Left lung (tissue), 14 donors: ENCODE measurements at places on chromosomes 11 and 22. TPM values are rescaled to one million over a fixed set of nuclear protein-coding genes. Genes with fewer than 3 reads are reported as not detected.

Gene SCGB2A2
- total RNA-seq, result not detected

DNA sequence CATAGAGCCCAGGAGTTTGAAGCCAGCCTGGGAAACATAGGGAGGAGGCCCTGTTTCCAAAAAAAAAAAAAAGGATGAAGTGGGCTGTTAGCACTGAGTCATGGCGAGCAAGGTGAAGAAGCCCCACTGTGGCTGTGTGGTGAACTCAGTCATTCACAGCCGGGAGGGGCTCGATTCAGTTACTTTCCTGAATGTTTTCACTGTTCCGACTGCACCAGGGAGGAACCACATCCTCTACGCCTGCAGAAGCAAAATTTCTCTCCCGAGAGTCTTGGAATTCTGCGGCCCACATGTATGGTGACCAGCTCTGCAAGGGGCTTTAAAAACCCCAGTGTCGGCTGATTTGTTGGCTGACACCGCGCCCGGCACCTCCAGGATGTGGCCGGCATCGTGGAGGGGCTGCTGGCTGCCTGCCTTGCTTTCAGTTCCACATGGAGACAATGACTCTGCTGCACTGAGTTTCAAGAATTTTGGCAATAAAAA, 27.8 kb upstream of the GRAMD4 start:
- peak overlapping the region; percentile 72 for H3K27ac ChIP-seq
- H3K36me3 ChIP-seq, result no peaks in the 10 kb centered on the region
- H3K27me3 ChIP-seq, result no peaks in the 10 kb centered on the region
- H3K4me1 ChIP-seq, result peaks cover 75% of the 10 kb centered on the region
- no peak overlapping the region for H3K4me3 ChIP-seq
- DNase-seq, result peak; percentile 80

- H3K4me1 ChIP-seq, result no peaks in the 10 kb centered on the region
- no peak overlapping the region for H3K27ac ChIP-seq
- H3K4me3 ChIP-seq, result no peak overlapping the region
- H3K36me3 ChIP-seq, result no peaks in the 10 kb centered on the region
Measured at GRCh38 chr22:39980596-39980995, 14.2 kb upstream of the FAM83F start.

Gene C1QTNF4
- 1.3 TPM for total RNA-seq

GRCh38 chr11:73175551-73176144, 33.5 kb upstream of the FCHSD2 start:
- no peaks in the 10 kb centered on the region for H3K36me3 ChIP-seq
- H3K4me1 ChIP-seq, result peaks cover 30% of the 10 kb centered on the region
- no peaks in the 10 kb centered on the region for H3K27me3 ChIP-seq
- H3K27ac ChIP-seq, result no peak overlapping the region
- no peak overlapping the region for H3K4me3 ChIP-seq

Gene PHETA2
- 20.4 TPM for total RNA-seq

Gene GPR83
- total RNA-seq, result 0.08 TPM

DNA sequence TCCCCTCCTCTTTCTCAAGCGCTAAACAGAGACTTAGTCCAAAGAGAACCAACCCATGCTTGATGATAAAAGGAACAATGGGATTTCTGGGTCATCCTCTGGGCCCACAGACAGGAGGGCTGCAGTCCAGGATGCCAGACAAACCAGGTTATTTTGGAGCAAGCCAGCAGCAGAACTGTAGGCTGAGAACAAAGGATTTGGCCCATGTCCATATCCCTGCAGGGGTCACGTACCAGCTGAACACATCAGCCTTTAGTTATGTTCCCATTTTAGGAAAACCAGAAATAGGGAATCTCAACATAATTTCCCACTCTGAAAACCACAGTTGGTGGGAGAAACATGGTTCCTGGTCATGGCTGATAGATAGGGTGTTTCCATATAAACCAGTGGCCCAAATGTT, 533.6 kb upstream of the CADM1 start:
- no peak for DNase-seq
- H3K27me3 ChIP-seq, result no peaks in the 10 kb centered on the region
- H3K4me1 ChIP-seq, result no peaks in the 10 kb centered on the region
- H3K27ac ChIP-seq, result no peak overlapping the region
- no peaks in the 10 kb centered on the region for H3K36me3 ChIP-seq

DNA sequence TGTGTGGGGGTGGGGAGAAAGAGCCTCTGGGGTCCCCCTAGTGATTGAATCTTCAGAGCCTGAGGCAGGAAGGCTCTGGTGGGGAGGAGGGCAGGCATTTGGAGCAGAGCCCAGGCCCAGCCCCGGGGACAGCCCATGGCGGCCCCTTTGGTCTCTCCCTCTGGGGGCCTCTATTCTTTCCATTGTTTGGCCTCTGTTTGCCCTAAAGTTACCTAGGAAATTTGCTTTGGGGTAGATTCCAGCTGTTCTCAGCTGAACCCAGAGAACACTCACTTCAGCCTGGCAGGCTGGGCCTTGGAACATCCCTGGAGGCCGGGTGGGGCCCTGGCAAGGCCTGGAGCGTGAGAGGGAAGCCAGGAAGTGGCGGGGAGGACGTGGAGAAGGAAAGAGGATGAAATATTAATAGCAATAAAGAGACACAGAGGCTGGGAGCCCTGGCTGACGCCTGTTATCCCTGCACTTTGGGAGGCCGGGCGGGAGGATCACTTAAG, 22.9 kb upstream of the A4GALT start:
- peak; percentile 58 for DNase-seq
- H3K27ac ChIP-seq, result peak overlapping the region; percentile 66
- no peaks in the 10 kb centered on the region for H3K36me3 ChIP-seq
- H3K4me3 ChIP-seq, result no peak overlapping the region
- H3K4me1 ChIP-seq, result peaks cover 14% of the 10 kb centered on the region

Gene HTR3B
- not detected for total RNA-seq
